Cardiac muscle cell (in vitro differentiated cells and primary cell): ENCODE measurements at places on chromosomes 7 and 10. TPM values are rescaled to one million over a fixed set of nuclear protein-coding genes. Genes with fewer than 3 reads are reported as not detected.

DNA sequence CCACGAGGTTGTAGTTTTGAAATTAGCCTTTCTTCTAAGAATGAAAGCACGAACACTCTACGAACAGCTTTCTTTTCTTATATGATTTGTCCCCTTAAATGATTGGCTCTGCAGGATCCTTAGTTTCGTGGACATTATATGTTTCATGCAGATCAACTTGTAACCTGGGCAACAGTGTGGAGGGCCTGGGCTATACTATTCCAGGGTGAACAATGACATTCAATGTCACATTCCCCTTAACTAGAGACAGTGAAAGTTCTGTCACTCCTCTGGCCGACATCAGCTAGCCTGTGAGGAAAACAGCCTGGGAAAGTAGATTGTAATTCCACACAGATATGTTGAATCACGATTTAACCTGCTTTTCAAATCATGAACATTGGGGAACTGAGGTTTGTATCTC, 23.4 kb downstream of the TAS2R16 start:
- peaks cover 7% of the 10 kb centered on the region for H3K4me1 ChIP-seq
- no peak overlapping the region for H3K4me3 ChIP-seq
- H3K27ac ChIP-seq, result no peak overlapping the region
- DNase-seq, result peak; percentile 7
- no peaks in the 10 kb centered on the region for H3K27me3 ChIP-seq

FGF8 gene
- 5.7 and 12.8 TPM in 2 replicates for total RNA-seq

DNA sequence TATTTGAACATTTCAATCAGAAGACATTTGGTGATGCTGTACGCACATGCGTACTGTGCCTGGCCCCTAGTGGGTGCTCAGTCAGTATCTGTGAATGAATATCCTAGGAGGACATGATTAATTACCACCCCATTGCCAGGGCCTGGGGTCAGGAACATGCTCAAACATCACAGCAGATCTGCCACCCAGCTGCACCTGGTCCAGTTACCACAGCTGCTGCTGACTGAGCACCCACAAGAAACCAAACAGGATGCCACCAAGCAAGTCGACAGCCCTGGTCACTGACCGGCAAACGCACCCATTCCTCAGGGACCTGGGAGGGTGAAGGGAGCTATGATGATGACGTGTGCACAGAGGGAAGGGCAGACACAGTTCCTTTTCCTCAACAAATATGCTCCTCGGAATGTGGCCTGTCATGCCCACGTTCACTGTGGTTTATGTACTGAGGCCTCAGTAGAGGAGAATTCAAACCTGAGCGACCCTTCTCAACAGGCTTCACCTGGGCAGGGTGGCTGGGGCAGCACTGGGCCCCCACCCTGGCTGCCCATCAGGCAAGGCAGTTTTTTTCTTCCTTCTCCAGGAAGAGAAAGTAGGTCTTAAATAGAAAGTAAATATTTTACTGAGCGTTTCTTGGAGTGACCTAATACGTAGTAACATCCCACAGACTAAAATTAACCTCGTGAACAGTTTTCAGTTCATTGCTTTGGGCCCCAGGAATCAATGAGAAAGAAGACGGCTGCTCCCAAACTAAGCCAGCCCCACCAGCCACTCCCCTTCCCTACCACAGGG, 13.4 kb downstream of the CTBP2 start:
- no peaks in the 10 kb centered on the region for H3K27me3 ChIP-seq
- no peak overlapping the region for H3K4me3 ChIP-seq
- DNase-seq, result no peak

AZGP1 gene
- 0.39 TPM in 1 of 2 replicates, not detected in the other for total RNA-seq

DNA sequence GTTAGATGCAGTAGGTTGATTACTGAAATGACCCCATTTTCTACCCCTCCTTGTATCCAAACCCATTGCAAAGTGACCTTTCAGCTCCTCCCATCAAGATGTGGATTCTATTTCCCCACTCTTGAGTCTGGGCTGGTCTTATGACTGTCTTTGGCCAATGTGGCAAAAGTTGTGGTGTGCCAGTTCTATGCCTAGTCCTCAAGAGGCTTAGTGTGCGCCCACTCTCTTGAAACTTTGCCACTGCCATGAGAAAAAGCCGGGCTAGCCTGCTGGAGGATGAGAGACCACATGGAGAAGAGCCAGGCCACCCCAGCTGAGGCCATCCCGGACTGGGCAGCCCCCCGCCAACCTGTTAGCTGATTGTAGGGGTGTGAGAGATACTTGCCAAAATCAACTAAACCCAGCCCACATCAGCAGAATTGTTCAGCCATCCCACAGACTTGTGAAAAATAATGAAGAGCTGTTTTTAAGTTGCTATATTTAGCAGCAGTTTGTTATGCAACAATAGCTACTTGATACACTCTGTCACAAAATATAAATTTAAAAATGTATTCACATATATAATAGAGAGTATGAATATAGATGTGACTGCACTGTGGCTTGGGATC, 131.0 kb upstream of the PALS2 start:
- H3K27me3 ChIP-seq, result no peaks in the 10 kb centered on the region
- no peak for DNase-seq
- no peak overlapping the region for H3K27ac ChIP-seq
- H3K36me3 ChIP-seq, result no peaks in the 10 kb centered on the region

- no peaks in the 10 kb centered on the region for H3K36me3 ChIP-seq
- peak; percentile 65 for DNase-seq
- H3K27me3 ChIP-seq, result no peaks in the 10 kb centered on the region
- peaks cover 12% of the 10 kb centered on the region for H3K4me1 ChIP-seq
- peak overlapping the region; percentile 12 for H3K27ac ChIP-seq
Measured at GRCh38 chr10:114550756-114551635, 107.1 kb downstream of the ABLIM1 start.

CNPY1 gene
- total RNA-seq, result 0.15 TPM in 1 of 2 replicates, not detected in the other

RHEB gene
- total RNA-seq, result 89.8 and 127 TPM in 2 replicates

STEAP2 gene
- total RNA-seq, result 2.9 and 3.4 TPM in 2 replicates

GRCh38 chr10:1196656-1197055, 140.5 kb downstream of the WDR37 start:
- H3K36me3 ChIP-seq, result no peaks in the 10 kb centered on the region
- no peaks in the 10 kb centered on the region for H3K4me1 ChIP-seq
- H3K27me3 ChIP-seq, result no peaks in the 10 kb centered on the region
- no peak for DNase-seq

TMEM254 gene
- 8.6 and 10.8 TPM in 2 replicates for total RNA-seq

GATA3 gene
- 2.1 and 3.4 TPM in 2 replicates for total RNA-seq

FBXO24 gene
- total RNA-seq, result 0.78 and 1.9 TPM in 2 replicates

VSTM2A gene
- not detected in 2 replicates for total RNA-seq

UCN3 gene
- not detected in 2 replicates for total RNA-seq

GRCh38 chr7:148447221-148447849, 143.2 kb upstream of the C7orf33 start:
- no peaks in the 10 kb centered on the region for H3K36me3 ChIP-seq
- no peak overlapping the region for H3K27ac ChIP-seq
- no peak for DNase-seq
- H3K4me1 ChIP-seq, result no peaks in the 10 kb centered on the region

- no peak overlapping the region for H3K4me3 ChIP-seq
- H3K27me3 ChIP-seq, result peaks cover 22% of the 10 kb centered on the region
Measured at GRCh38 chr10:123718544-123719060, 52.4 kb downstream of the GPR26 start.

GRCh38 chr10:126808103-126808502, 97.1 kb upstream of the DOCK1 start:
- H3K4me3 ChIP-seq, result no peak overlapping the region
- H3K27me3 ChIP-seq, result no peaks in the 10 kb centered on the region
- H3K36me3 ChIP-seq, result no peaks in the 10 kb centered on the region
- no peak for DNase-seq
- no peaks in the 10 kb centered on the region for H3K4me1 ChIP-seq
- H3K27ac ChIP-seq, result no peak overlapping the region

DNA sequence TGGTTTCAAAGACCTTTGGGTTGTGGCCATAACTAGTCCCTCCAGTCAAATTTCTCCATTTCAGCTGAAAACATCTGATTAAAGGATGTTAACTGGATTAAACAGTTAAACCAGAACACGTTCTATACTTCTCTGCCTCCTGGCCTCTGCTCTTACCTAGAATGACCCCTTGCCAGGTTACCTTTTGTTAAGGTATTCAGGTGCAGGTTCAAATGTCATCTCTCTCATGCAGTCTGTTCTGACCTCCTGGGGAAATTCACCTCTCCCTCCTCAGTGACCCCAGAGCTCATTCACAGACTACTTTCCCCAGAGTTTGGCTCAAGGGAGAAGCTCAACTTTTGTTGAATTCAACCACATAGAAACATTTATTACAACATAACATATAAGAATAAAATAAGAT, 67.8 kb downstream of the RELN start:
- H3K4me3 ChIP-seq, result no peak overlapping the region
- no peaks in the 10 kb centered on the region for H3K36me3 ChIP-seq
- no peak overlapping the region for H3K27ac ChIP-seq
- H3K4me1 ChIP-seq, result peaks cover 7% of the 10 kb centered on the region

DNA sequence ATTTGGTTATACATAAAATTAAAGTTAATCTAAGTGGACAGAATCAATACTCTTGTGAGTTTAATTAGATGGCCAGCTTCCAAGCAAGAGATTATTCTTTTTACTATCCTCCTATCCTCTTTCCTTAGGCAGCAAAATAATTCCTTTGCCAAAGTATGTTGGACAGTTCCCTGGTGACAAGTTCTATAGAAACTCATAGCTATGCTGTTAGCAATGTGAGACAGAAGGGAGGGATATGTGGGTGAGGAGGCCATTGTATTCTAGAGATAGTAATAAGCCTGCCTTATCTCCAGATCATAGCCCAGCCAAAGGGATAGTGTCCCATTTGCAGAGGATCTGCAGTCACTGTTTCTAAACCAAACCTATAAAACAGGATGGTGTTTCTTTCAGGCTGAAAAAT, 181.6 kb upstream of the HDAC9 start:
- DNase-seq, result peak; percentile 35
- no peaks in the 10 kb centered on the region for H3K27me3 ChIP-seq
- no peak overlapping the region for H3K4me3 ChIP-seq

- H3K36me3 ChIP-seq, result peaks cover 72% of the 10 kb centered on the region
- no peak overlapping the region for H3K4me3 ChIP-seq
- H3K27ac ChIP-seq, result no peak overlapping the region
- no peaks in the 10 kb centered on the region for H3K4me1 ChIP-seq
- H3K27me3 ChIP-seq, result no peaks in the 10 kb centered on the region
Measured at GRCh38 chr7:6026011-6026819, 5.0 kb upstream of the ANKRD61 start.

DDX50 gene
- total RNA-seq, result 48.2 and 52.0 TPM in 2 replicates
